Right atrium auricular region (tissue), 2 donors: ENCODE measurements at places on chromosomes 3 and 15. TPM values are rescaled to one million over a fixed set of nuclear protein-coding genes. Genes with fewer than 3 reads are reported as not detected.

- no peak overlapping the region for H3K27ac ChIP-seq
- H3K27me3 ChIP-seq = no peaks in the 10 kb centered on the region
- H3K4me3 ChIP-seq = no peak overlapping the region
- peaks cover 41% of the 10 kb centered on the region for H3K4me1 ChIP-seq
- no peaks in the 10 kb centered on the region for H3K36me3 ChIP-seq
These were observed 72.2 kb downstream of the DLG1 start for GRCh38 chr3:197226179-197226578.

GRCh38 chr3:98805571-98805970, 42.4 kb downstream of the ST3GAL6 start:
- no peak overlapping the region for H3K27ac ChIP-seq
- peaks cover 48% of the 10 kb centered on the region for H3K36me3 ChIP-seq
- H3K27me3 ChIP-seq = no peaks in the 10 kb centered on the region
- DNase-seq = no peak
- H3K4me3 ChIP-seq = no peak overlapping the region
- H3K4me1 ChIP-seq = no peaks in the 10 kb centered on the region

- H3K4me1 ChIP-seq = no peaks in the 10 kb centered on the region
- no peak for DNase-seq
- no peak overlapping the region for H3K27ac ChIP-seq
- no peak overlapping the region for H3K4me3 ChIP-seq
- no peaks in the 10 kb centered on the region for H3K27me3 ChIP-seq
These were observed 140.7 kb downstream of the BCHE start for GRCh38 chr3:165696496-165696895.

- H3K27me3 ChIP-seq = no peaks in the 10 kb centered on the region
- H3K4me1 ChIP-seq = no peaks in the 10 kb centered on the region
- H3K36me3 ChIP-seq = no peaks in the 10 kb centered on the region
- H3K27ac ChIP-seq = no peak overlapping the region
These were observed 291.2 kb upstream of the RBMS3 start for GRCh38 chr3:28989646-28990089.

- no peaks in the 10 kb centered on the region for H3K4me1 ChIP-seq
- no peak overlapping the region for H3K27ac ChIP-seq
- H3K36me3 ChIP-seq = peaks cover 56% of the 10 kb centered on the region
- H3K4me3 ChIP-seq = no peak overlapping the region
- DNase-seq = no peak
These were observed 22.8 kb upstream of the CYFIP1 start for GRCh38 chr15:23002920-23003319.

- H3K4me1 ChIP-seq = peaks cover 7% of the 10 kb centered on the region
- H3K36me3 ChIP-seq = peaks cover 11% of the 10 kb centered on the region
- no peaks in the 10 kb centered on the region for H3K27me3 ChIP-seq
- H3K4me3 ChIP-seq = no peak overlapping the region
- no peak overlapping the region for H3K27ac ChIP-seq
- DNase-seq = no peak
These were observed 54.6 kb downstream of the CCR4 start for GRCh38 chr3:33006081-33006480.

The P2RY13 gene
- total RNA-seq = 0.75 TPM

The CPNE4 gene
- total RNA-seq = 28.0 TPM
